ENCODE measurements at places on chromosomes 16 and 17. TPM values are rescaled to one million over a fixed set of nuclear protein-coding genes. Genes with fewer than 3 reads are reported as not detected.

The VASN gene
- total RNA-seq = 3.5 TPM

The CRYBA1 gene
- total RNA-seq = not detected

The KRTAP4-12 gene
- not detected for total RNA-seq

The IRX3 gene
- total RNA-seq = 9.8 TPM

The KRT28 gene
- not detected for total RNA-seq

The CCL17 gene
- total RNA-seq = not detected

The CCL7 gene
- total RNA-seq = not detected

The NPIPB9 gene
- not detected for total RNA-seq

The TMEM98 gene
- 1.4 TPM for total RNA-seq

The CCL8 gene
- total RNA-seq = not detected

The CD300A gene
- total RNA-seq = 0.95 TPM

The MYCBPAP gene
- total RNA-seq = 0.27 TPM

The C16orf89 gene
- 9.3 TPM for total RNA-seq

The PRDM7 gene
- total RNA-seq = not detected

The C17orf67 gene
- total RNA-seq = 0.20 TPM

The SOST gene
- total RNA-seq = not detected

The HOXB1 gene
- total RNA-seq = not detected

The TP53TG3D gene
- not detected for total RNA-seq

The CDH16 gene
- 3.3 TPM for total RNA-seq

The KRTAP4-7 gene
- not detected for total RNA-seq

The SULT1A2 gene
- total RNA-seq = 0.34 TPM

The OR3A2 gene
- total RNA-seq = not detected

The KRTAP4-4 gene
- total RNA-seq = not detected

The GUCY2D gene
- not detected for total RNA-seq

The SERPINF2 gene
- 4.0 TPM for total RNA-seq

The USP31 gene
- 19.6 TPM for total RNA-seq

The HEATR9 gene
- total RNA-seq = not detected

The CIITA gene
- 7.1 TPM for total RNA-seq

The PRR35 gene
- not detected for total RNA-seq

The ALOX15 gene
- 0.36 TPM for total RNA-seq

The UNC45B gene
- 395 TPM for total RNA-seq

The GDPD1 gene
- 1.5 TPM for total RNA-seq

The NPW gene
- 0.66 TPM for total RNA-seq

The PPP1R1B gene
- total RNA-seq = 0.42 TPM

The SP6 gene
- not detected for total RNA-seq

The HSD3B7 gene
- 5.0 TPM for total RNA-seq

The C16orf54 gene
- total RNA-seq = 0.57 TPM

The WSCD1 gene
- 5.2 TPM for total RNA-seq

The PNMT gene
- 5.9 TPM for total RNA-seq

The MBTPS1 gene
- total RNA-seq = 29.5 TPM

The DYNLRB2 gene
- not detected for total RNA-seq

The HCRT gene
- not detected for total RNA-seq

The NUP93 gene
- 25.5 TPM for total RNA-seq

The PCGF2 gene
- total RNA-seq = 7.1 TPM

The LPO gene
- not detected for total RNA-seq

The CLEC3A gene
- not detected for total RNA-seq

The SLC35G3 gene
- not detected for total RNA-seq

The SMTNL2 gene
- total RNA-seq = 328 TPM

The OR2C1 gene
- total RNA-seq = not detected

The MYO1D gene
- 5.9 TPM for total RNA-seq

The RPL23 gene
- total RNA-seq = 816 TPM

Measured in psoas muscle (tissue), 8 donors.